ENCODE measurements at places on chromosomes 11 and 22.

DNA sequence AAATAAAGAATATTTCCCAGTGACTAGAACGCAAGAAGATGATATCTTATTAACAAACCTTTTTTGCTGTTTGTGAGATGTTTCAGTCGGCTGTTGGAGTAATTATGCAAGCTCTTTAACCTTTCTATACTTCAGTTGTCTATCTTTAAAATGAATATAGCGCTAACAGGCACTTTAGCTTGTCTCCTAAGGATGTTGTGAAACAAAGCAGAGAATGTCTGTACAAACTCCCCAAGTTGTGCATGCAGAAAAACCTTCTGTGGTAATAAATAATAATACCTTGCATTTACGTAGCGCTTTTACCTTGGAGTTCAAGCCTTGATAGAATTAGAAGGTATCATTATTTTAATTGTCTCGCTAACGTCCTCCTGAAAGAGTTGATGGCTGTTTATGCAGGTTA, 1.9 kb upstream of the KDM2A start:
- no peak for DNase-seq

DNA sequence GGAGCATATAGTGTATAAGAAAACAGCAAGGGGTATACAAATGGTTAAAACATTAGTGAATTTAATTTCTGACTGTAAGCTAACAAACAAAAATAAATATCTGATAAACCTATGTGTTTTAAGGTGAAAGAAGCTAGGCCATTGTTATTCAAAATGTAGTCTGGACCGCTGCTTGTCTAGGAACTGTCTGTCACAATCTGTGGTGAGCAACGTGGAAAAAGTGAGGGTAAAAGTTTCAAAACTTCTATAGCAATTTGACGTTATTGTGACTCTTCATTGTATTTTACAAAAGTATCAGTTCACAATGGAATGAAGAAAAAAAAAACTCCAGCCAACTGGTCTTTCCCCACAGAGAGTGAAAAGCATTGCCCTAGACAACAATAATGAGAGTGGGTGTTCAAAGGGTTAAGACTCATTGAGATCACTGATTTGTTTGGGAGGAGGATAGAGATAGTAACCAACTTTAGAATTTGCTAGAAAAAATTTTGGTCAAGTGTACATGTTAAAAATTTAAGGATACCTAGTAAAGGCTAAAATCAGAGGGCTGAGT, 79.1 kb downstream of the UVRAG start:
- DNase-seq: no peak

DNA sequence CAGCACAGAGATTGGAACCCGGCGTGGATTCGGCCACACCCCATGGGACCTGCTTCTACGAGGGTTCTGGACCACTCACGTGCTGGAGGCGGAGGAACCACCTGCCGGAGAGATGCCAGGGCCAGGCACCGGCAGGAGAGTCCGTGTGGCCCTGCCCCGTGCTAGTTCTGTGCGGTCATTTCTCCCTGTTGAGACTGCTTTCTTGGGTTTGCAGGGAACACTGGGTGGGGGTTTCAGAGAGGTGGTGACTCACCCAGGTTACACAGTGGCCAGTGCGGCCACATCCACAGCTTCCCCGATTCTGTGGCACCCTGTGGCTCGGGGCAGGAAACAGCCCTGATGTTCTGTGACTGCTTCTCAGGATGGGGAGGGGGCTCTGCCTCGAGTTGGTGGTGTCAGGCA, 3.6 kb upstream of the PHLDA2 start:
- DNase-seq: no peak

GRCh38 chr11:64800303-64801157, 2.5 kb downstream of the MAP4K2 start:
- DNase-seq: no peak

DNA sequence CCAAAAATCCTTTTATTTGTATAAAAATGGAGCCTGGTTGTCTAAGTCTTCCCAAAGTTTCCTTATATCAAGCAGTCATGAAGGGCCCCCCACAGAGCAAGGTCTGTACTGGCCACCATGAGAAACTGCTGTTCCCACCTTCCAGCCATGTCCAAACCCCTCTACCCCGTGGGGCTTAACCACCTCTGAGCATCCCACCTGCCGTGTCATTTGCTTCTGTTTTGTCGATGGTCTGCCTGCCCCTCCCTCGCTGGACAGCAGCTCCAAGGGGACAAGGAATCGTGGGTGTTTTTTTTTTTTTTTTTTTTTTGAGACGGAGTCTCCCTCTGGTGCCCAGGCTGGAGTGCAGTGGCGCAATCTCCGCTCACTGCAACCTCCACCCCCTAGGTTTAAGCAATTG, 11.1 kb upstream of the ANO1 start:
- no peak for DNase-seq

GRCh38 chr11:36719358-36720107, 121.5 kb upstream of the RAG2 start:
- no peak for DNase-seq

DNA sequence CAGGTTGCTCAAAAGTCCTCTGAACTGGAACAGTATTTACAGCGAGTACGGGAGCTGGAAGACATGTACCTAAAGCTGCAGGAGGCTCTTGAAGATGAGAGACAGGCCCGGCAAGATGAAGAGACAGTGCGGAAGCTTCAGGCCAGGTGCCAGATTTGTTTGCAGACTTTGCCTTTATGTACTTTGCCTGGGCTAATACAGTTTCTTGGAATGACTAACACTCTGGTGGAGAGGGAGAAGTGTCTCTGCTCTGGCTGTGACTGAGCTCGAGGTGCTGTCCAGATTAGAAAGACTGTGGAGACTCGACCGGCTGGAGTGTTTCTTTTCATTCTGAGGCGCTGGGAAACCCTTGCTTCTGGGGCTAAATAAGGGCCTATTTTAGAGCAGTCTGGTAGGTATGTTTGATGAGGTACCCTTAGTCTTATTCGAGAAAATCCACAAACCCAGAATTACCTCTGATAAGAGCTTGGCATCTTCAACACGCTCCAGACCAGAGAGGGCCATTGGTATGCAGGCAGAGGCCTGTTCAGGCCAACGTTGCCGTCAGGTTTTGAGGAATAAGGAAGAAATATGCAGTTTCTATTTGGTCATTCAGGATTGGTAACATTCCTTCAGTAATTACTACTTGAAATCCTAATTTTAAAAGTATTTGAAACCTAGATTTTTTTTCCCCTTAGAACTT, 76.5 kb downstream of the SWAP70 start:
- DNase-seq: no peak

DNA sequence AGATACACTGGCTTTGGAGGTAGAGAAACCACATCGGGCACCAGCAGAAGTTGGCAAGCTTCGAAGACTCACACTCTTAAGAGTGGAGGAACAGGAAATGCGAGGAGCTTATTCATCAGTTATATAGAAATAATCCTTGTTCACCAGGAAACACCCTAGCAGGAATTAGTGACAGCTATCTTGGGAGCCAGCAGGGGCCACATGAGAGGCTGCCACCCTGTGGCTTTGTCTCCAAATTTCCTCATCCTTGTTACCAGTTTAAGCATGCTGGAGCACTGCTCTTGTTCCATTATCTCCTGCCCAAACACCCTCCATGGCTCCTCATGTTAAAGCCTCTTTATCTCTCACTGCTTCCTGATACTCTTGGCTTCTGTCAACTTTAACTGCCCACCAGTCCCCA, 131.0 kb downstream of the PLEKHA7 start:
- DNase-seq: no peak

GRCh38 chr11:15278128-15278527, 163.4 kb downstream of the INSC start:
- no peak for DNase-seq

- no peak for DNase-seq
These were observed 788.3 kb downstream of the NTM start for GRCh38 chr11:132158696-132159095.

- DNase-seq: no peak
These were observed 11.1 kb downstream of the RANGAP1 start for GRCh38 chr22:41274856-41275255.

All from activated CD4-positive, CD25-positive, alpha-beta regulatory T cell (primary cell).